ENCODE measurements at places on chromosomes 2 and 18.

GRCh38 chr2:15069149-15069548, 436.6 kb downstream of the LRATD1 start:
- DNase-seq, result no peak

- no peak for DNase-seq
Measured at GRCh38 chr2:30456106-30456505, 9.1 kb downstream of the LCLAT1 start.

DNA sequence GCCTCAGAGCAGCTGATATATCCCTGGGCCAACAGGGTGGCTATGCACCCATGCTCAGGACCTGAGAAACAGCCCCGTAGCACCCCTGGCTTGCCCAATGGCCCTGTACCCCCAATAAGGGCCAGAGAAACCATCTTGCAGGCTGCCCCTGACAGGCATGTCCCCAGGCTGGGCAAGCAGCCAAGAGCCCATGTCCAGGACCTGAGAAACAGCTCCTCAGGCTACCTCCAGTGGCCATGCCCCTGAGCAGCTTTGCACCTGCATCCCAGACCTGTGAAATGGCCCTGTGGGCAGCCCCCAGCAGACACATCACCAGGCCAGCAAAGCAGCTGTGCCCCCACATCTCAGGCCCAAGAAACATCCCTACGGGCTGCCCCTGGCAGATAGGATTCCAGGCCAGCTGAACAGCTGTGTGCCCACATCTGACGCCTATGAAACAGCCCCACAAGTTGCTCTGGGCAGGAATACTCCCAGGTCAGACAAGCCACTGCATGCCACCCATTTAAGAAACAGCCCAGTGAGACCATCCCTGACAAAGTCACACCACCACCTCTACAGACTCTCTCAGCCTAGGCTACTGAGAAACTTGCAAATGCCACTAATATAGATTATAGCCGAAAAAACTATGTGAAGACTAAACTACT, 84.1 kb downstream of the TMEM237 start:
- DNase-seq, result no peak

- no peak for DNase-seq
Measured at GRCh38 chr2:37181726-37182684, 6.5 kb downstream of the SULT6B1 start.

DNA sequence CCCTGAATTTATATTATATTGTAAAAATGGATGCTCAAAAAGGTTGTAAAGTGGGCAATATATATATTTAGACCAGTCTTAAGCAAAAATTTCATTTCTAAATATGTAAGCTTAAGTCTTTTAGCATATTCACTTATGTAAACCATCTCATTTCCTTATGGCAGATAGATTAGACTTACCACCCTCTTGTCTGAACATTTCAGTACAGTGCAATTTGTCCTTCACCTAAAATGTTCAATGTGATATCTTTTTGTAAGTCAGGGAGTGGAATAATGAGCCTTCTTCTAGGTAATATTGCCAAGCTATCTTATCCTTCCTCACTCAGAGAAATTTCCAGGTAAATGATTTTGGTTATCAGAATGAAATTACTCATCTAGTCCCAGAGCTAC, 92.3 kb downstream of the KLF7 start:
- DNase-seq, result no peak

- DNase-seq, result no peak
Measured at GRCh38 chr18:49177071-49177470, 226.3 kb upstream of the SMAD7 start.

GRCh38 chr2:232838406-232838874, 31.6 kb upstream of the SNORC start:
- DNase-seq, result peak; percentile 68

DNA sequence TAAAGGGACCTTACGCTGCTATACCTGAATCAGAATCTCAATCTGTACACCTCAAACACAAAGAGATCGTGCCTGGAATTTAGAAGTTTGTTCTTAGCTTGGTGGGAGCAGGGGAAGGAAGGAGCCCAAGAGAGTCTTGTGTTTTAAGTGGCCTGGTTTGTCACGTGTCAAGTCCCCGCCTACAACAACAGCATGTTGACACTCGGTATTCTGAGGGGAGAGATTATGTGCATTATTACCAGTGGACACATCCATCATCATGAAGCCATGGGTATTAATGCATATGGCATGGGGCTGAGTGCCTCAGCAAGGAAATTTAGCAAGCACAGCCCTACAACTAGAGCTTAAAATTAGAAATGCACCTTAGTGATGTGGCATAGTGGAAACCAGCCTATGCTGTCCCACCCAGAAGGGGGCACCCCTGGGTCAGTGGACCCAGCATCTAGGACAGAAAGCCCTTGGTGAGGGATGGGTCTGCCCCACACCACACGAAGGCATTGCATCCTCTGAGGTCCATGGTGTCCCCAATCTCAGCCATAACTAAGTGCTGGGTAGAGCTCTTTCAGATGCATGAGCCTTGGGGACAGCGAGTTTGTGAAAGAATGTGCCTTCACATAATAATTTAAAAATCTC, 138.7 kb downstream of the MGAT5 start:
- DNase-seq, result no peak

GRCh38 chr2:160209516-160209856, 9.4 kb upstream of the ITGB6 start:
- no peak for DNase-seq

DNA sequence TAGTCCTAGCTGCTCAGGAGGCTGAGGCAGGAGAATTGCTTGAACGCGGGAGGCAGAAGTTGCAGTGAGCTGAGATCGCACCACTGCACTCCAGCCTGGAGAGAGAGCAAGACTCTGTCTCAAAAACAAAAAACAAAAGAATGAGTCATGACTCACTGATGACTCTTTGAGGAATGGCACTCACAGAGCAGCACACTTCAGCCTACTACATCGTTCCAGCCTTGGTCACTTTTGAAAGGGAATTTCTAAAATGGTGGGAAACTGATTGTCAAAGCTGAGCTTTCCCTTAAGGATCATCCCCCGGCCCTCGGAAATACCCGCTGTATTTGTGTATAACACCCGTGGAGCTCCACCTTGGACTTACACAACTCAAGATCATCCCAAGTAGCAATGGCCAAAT, 217.3 kb upstream of the HS6ST1 start:
- peak; percentile 15 for DNase-seq

GRCh38 chr2:235238537-235238936, 255.3 kb upstream of the AGAP1 start:
- no peak for DNase-seq

DNA sequence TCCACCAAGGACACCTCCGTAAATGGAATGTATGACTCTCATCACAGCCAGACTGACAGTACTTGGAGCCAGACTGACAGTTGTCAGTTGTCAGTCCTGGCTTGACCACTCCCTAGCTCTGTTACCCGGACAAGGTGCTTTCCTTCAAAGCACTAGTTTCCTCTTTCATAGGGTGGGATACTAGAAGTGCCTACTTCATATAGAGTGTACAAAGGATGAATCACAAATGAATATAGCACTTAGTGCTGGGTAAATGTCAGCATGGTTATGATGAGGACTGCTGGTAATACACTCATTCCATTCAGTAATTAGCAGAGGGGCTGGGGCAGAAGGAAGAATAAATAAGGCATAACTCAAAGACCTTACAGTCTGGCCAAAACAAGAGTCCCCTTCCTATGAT, 91.4 kb downstream of the ARL4C start:
- DNase-seq, result no peak

DNA sequence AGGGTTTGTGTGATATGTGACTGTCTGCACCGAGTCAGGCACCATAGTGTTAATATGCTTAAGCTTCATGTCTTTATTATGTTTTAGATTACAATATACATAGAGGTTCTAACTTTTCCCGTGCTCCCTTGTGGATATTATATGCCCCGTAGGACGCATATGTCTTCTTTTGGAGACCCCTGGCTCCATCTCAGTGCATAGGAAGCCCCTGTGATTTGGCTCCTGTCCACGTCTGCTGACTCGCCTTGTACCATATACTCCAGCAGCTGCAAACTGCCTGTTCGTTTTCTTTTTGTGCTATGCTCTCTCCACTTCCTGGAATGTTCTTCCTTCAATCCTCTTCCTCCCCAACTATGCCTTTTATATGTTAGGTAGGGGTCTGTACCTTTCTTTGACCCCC, 110.9 kb downstream of the PTRHD1 start:
- DNase-seq, result no peak

DNA sequence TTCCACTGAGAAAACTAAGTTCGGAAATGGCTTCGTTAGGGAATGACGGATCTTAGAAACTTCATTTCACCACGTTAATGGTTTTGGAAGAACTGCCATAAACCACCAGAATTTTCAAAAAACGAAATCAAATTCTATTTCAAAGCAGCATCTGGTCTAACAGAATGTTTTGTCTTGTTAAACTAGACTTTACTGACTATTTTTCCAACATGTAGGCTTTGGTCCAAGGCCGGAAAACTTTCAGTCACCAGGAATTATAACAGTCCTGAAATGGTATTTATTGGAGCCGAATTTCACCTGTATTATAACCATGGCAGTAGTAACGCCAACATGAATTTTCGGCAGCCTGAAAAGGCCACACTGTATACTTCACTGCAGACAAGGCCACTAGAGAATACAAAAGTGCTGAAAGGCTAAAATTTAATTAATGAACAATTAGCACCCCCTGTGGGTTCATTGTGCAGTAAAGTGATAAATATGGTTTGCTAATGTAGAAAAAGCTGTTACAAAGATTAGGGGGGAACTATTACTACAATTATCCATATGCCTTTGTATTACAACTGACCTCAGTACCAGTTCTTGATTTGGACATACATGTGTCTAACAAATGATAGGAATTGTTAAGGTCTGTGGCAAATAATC, 116.4 kb downstream of the ZNF521 start:
- no peak for DNase-seq

DNA sequence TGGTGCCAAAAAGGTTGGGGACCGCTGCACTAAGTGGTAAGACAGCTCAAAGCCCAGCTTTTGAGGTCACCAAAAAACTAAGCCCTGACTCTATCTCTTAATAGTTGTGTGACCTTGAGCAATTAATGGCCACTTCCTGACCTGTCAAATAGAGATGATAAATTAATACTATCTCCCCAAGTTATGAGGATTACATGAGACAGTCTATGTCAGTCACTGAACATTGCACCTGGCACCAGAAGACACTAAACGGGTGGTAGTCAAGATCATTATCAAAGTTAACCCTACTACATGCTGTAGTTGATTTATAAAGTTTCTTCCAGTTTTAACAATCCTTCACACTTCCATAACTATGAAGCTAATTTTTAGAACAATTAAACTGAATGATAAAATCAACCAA, 36.5 kb downstream of the STPG4 start:
- no peak for DNase-seq

GRCh38 chr2:12109363-12110017, 363.1 kb downstream of the LPIN1 start:
- no peak for DNase-seq
